ENCODE measurements at places on chromosomes 16 and 17.
A peak's percentile ranks its signal among the peaks of the same experiment; 100 is the strongest.

DNA sequence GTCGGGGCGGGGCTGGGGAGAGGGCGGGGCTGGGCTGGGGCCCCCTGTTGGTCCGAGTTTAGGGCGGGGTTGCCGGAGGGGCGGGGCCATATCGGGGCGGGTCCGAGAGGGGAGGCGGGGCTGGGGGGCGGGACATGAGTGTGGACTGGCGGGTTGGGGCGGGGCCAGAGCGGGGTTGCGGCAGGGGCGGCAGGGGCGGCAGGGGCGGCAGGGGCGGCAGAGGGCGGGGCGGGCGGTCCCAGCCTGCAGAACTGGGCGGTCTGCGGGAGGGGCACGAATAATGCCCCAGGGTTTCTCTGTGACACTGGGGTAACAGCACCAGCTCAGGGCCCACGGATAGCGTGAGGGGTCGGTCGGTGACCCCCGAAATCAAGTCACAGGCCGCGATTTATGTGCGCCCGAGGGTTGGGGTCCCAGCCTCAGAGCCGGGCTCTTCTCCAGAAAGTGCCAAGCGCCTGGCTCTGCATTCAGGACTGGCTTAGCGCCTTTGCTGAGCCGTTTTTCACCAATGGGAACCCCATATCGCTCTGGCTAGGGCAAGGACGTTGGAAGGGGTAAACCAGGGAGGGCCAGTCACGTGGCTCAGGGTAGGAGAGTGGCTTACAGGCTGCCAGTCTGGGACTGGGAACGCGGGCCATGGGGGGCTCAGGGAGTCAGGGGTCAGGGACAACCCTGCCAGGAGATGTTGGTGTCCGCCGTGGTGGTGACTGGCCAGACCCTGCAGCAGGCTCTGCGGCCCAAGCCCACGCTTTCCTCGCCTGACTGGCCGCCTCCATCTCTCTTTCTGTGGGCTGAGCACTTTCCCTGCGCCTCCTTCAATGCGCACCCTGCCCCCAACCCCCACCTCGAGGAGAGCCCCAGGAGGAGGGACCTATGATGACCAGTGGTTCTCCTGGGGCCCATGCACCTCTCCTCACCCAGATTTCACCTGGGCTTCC lies 1.2 kb upstream of the METTL26 start:
- peak; percentile 92 for DNase-seq

GRCh38 chr17:8477715-8478441 lies 42.2 kb downstream of the NDEL1 start:
- DNase-seq, result no peak

GRCh38 chr17:8126491-8127066 lies 2.7 kb upstream of the HES7 start:
- no peak for DNase-seq

- peak; percentile 75 for DNase-seq
These were observed 200.8 kb downstream of the PRKCB start for GRCh38 chr16:24036614-24037013.

DNA sequence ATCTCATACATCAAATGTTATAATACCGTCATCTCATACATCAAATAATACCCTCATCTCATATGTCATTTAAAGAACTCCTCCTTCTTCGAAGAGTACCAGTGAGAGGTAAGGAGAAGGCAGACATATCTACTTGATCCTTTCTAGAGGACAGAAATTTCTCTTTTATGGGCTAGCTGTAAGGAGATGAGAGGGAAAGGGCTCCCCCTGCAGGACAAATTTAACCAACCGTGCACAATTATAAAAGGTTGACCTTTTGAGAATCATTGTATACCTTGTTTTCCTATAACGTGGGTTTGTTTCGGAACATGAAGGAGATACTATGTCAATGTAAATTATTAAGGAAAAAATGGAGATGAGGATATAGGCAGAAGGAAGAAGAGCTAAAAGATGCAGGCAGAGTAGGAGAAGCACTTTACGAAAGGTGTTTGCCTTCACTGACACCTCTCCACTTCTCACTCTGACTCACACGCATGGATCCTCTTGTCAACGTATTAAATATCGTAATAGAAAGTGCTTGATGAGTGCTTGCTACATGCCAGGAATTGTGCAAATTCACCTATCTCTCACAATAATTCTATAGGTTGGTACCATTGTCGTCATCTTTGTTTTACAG lies 465.9 kb upstream of the ERCC4 start:
- peak; percentile 33 for DNase-seq

DNA sequence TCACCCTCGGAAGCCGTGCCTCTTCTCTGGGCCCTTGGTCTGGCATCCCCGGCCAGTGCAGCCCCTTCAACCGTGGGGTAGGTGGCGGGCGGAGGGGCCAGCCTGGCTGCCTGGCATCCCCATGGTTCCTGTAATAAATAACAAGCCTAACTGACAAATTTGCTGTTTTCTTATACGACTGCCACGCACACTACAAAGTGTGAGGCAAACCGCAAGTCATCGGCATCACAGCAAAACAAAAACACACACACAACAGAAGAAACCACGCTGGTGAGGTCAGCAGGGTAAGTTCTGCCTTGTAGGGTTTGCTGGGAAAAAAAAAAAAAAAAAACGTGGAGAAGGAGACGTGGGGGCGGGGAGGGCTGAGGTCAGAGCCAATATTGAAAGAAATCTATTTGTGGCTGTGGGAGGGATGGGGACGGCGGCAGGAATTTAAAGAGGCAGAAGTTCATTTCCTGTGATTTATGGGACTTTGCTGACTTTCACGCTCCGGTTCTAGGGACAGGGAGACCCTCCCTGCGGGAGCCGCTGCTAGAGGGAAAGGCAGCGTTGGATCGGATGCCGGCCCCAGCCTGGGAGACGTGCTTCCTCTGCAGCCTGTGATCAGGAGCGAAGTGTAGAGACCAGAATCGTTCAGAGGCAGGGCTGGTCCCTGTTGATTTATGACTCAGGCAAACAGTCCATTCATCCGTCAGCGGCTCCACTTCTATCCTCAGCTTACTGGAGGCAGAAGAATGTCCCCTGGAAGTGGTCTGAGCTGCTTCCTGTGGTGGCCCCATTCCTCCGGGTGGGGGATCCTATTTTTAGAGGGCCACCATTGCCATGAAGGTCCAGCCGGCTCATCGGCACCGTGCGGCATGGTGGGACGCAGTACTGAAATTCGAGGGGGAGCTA lies 162.8 kb downstream of the FOXL1 start:
- no peak for DNase-seq

All from stomach (tissue), 19 donors.